ENCODE measurements at places on chromosomes 13 and 19.

- DNase-seq = no peak
Observed at GRCh38 chr13:48448285-48448958, 35.5 kb upstream of the LPAR6 start.

DNA sequence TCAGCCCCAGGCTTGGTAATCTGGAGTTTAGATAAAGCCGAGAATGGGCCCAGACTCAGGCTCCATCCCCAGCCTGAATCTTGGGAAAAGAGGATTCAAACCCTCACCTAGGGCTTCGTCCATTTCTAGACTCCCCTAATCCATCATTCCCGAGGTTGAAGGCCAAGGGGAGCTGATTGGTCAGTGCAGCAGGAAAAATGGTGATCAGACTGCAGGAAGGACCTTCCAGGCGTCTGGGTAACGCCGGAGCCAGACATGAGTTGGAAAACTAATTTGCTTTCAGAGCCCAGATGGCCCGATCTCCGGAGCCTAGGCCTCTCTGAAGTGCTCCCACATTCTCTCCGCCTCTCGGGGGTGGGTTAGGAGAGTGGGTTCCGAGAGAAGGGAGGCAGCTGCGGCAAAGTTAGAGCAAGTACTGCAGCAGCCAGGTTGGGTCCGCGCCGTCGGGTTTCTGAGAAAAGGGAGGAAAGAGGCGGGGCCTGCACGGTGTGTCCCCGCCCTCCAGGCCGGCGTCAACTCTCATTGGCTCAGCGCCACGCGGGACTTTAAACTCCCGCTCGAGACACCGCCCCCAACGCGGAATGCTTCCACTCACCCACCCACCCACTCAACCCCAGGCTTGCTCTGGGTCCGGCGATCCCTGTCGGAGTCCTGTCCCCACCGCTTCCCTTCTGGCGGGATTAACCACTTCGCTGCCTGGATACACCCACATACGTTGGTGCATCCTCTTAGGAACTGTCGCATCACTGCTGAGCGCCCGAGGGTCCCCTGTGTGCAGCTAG is 788 bp upstream of the RTBDN start:
- peak; percentile 18 for DNase-seq

GRCh38 chr13:42876887-42877545 is 95.6 kb downstream of the FAM216B start:
- DNase-seq = no peak

GRCh38 chr19:50870417-50871089 is 2.7 kb upstream of the KLK2 start:
- peak; percentile 20 for DNase-seq

DNA sequence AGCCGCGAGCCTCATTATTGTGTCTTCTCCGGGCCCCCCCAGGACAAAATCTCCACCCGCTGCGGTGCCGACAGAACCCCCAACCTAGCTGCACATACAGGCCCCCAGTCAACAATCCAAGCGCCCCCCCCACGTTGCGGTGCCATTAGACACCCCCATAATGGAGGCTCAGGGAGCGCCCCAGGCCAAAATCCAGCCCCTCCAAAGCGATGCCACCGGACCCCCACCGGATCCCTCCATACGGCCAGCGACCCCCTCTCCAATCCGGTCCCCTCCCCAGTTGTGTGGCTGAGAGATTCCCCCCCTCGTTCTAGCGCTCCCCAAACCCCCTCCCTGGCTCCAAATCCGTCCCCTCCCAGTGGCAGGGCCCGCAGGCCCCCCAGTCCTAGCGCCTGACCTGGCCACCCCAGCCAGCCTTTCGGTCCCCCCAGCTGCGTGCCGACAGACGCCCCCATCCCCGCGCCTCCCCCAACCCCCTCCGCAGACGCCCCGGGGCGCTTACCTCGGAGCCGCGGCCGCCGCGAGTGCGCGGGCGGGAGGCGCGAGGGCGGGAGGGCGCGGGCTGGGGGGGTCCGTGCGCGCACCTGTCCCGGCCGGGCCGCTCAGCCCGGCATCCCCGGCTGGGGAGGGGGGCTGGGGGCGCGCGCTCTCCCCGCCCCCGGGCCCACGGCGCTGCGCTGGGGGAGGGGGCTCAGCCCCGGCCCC is 21.6 kb upstream of the SEMA6B start:
- no peak for DNase-seq

DNA sequence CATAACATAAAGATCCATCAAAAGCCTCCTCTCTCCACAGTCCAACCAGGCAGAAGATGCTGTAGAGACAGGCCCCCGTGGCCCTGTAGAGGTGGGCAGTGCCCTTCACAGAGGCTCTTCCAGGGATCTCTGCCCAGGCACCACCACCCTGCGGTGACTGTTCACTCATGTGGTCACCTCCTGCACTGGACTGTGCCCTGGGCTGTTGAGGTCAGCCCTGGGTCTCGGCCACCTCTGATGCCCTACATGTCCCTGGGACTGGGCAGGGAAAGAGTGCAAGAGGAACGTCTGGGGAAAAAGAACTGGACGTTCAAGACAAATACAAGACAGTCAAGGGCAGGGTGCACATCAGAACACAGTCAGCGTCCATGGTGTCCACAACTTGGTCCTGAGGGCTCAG is 22.3 kb downstream of the PEPD start:
- no peak for DNase-seq

- no peak for DNase-seq
Observed at GRCh38 chr13:20989656-20990321, 71.6 kb downstream of the LATS2 start.

DNA sequence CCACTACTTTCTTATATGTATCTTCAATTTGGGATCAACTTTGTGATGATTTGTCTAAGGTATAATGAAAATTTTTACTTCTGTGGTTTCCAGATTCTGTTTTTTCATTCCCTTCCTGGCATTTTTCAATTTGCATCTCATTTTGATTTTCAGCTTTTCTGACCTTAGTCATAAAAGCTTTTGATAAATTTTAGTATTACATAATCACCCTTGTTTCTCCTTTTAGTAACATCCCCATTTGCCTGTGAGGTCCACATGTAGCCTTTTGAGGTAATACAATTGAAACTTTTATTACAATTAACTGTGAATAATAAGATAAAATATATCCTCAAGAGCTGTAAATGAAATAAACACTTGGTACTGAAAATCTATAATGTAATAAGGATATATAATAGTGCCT is 31.2 kb downstream of the LACC1 start:
- DNase-seq = no peak

DNA sequence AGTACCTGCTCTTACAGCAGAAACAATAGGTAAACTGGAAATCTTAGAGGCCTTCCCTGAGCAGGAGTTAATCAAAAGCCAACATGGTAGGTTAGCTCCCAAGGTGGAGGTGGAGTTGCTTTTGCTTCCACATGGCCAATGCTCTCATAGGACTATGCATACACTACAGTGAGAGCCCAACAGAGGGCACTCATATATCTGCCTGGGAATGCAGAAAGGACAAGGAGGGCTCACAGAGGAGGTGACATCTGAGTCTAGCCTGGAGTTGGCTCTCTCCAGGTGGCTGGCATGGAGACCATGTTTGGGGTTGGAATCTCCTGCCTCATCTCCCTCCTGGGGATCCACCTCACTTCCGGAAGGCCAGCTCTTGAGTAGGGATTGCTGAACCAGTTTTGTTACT is 34.6 kb downstream of the ATP8A2 start:
- no peak for DNase-seq

DNA sequence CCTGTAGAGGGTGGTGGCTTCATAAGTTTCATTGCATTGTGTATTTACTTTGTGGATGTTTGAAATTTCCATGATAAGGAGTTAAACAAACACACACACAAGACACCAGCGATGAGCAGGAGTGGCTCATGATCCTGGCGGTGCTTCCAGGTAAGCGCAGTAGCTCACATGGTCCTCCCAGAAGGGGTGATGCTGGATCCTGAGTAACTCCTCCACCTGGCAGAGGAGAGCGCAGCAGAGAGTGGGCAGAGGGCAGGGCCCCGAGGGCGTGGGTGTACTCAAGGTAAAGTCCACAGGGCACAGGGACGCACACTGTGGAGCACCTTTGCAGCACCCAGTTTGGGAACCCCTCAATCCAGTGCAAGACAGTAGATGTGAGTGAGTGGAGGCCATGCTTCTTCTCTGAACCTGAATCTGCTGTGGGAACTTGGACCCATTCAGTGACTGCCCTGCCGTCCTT is 54.0 kb downstream of the RFX2 start:
- no peak for DNase-seq

DNA sequence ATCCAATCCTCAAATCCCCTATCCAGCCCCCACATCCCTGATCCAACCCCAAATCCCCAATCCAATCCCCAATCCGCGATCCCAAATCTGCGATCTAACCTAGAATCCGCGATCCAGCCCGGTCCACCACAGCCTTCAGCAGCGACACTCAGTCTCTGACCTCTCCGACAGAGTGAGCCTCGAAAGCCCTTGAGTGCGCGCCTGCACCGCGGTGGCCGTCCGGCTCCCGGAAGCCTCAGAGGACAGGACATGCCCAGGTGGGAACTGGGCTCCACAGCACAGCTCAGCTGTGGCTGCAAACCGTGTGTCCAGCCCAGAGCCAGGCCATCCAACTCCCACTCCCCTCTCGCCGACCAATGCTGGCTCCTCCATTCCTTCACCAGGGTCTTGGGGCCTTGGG is 48.8 kb upstream of the C1QTNF9B start:
- DNase-seq = no peak

- no peak for DNase-seq
Observed at GRCh38 chr19:41434450-41434849, 5.3 kb downstream of the DMAC2 start.
